Vagina (tissue), 2 donors: ENCODE measurements at places on chromosomes 6 and 20. TPM values are rescaled to one million over a fixed set of nuclear protein-coding genes. Genes with fewer than 3 reads are reported as not detected.

SLA2 gene
- total RNA-seq = 3.7 TPM

- no peak for DNase-seq
These were observed 34.3 kb downstream of the GJA10 start for GRCh38 chr6:89928604-89929003.

GRCh38 chr20:53828682-53829254, 235.1 kb upstream of the ZNF217 start:
- DNase-seq = no peak

DNA sequence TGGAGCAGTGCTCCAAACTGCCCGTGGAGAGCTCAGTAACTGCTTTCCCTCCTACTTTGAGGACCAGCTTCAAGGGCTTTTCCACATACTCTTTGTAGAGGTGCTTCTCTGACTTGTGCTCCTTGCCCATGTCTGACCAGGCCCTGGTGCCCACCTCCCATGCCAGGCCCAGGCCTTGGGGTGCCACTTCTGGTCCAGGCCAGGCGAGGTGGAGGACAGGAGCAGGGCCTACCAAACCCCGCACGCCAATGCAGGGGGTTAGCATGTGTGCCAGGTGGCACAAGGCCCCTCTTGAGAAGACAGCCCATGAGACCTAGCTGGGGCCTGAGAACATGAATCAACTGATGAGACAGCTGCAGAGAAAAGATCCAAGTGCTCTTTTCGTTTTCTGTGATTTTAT, 47.0 kb upstream of the PLN start:
- DNase-seq = no peak

DNA sequence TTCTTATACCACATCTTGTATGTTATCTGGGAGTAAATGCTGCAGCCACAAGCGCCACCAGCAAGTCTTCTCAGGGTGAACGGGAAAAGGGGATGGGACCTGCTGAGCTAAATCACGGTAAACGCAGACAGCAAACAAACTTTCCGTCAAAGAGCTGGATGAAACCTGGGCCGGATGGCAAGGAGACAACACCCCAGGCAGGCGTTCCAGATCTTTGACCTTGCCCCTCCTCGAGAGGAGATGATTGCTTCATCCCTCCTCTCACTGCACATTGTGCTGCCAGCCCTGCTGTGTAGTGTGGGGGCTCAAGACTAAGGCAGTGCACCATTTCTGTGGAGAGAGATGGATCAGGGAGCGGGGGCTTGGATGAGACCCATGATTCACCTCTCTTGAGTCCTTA, 9.8 kb downstream of the RAET1E start:
- no peak for DNase-seq

GRCh38 chr6:109705258-109705657, 14.2 kb downstream of the FIG4 start:
- no peak for DNase-seq

DNA sequence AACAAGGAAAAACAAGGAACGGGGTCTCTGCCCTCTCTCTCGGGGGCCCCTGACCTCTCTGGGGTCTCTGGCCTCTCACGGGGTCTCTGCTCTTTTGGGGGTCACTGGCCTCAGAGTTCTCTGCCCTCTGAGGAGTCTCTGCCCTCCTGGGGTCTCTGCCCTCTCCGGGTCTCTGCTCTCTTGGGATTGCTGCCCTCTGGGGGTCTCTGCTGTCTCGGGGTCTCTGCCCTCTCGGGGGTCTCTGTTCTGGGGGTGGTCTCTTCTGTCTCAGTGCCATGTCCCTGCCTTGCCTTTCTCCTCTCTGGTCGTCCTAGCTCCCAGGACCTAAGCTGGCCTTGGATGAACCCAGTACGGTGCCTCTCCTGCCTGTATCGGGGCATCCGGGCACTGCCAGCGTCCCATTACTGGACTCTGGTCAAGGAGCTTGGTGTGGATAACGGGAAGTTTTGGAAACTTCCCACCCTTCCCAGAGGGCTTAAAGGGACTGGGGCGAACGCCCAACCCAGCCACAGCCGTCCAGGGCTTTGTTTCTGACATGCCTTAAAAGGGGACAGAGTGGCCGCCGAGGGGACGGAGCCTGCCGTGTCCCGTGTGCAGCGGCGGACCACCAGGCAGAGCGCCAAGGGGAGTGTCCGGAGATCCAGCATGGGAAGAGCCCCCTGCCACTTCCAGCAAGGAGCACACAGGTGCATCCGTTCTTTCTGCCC, 24.7 kb upstream of the MRGBP start:
- DNase-seq = no peak

GRCh38 chr6:79028641-79029314, 49.3 kb downstream of the PHIP start:
- no peak for DNase-seq

CST1 gene
- total RNA-seq = not detected

DNA sequence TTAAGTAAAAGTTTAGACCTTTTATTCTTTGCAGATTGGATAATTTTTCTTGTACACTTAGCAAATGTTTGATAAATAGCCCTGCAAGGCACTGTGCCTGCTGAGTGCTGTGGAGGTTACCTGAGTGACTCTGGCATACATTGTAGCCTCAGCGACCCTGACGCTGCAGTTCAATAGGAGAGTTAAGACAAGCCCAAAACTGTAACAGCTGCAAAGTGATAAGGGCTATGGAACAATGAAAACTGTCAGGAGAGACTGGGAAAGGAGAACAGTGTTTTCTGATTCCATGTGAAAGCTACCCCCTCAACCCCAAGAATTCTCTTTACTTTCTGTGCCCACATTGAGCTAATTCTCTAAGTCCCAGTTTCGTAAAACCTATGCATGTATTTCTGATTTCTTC, 22.2 kb downstream of the HIVEP1 start:
- no peak for DNase-seq

- DNase-seq = no peak
These were observed 93.3 kb downstream of the PACRG start for GRCh38 chr6:162821102-162821501.

DNA sequence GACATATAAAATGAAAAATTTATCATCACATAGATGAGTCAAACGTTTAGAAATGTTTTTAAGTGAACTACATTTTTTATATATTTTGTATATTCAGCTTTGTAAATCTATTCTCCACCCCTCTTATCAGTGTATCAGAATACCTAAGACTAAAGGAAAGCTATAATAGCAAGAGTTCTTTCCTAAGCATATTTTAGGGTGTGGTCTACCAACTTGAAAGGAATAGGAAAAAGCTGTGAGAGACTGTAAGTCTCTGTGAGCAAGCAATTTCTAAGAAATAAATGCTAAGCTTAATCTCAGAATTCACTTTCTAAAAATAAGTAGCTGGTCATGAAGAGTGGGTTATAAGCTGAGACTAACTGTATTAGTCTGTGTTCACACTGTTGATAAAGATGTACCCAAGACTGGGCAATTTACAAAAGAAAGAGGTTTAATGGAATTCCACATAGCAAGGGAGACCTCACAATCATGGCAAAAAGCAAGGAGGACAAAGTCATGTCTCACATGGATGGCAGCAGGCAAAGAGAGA, 175.4 kb upstream of the PREP start:
- no peak for DNase-seq

IPCEF1 gene
- total RNA-seq = 2.0 TPM

DNA sequence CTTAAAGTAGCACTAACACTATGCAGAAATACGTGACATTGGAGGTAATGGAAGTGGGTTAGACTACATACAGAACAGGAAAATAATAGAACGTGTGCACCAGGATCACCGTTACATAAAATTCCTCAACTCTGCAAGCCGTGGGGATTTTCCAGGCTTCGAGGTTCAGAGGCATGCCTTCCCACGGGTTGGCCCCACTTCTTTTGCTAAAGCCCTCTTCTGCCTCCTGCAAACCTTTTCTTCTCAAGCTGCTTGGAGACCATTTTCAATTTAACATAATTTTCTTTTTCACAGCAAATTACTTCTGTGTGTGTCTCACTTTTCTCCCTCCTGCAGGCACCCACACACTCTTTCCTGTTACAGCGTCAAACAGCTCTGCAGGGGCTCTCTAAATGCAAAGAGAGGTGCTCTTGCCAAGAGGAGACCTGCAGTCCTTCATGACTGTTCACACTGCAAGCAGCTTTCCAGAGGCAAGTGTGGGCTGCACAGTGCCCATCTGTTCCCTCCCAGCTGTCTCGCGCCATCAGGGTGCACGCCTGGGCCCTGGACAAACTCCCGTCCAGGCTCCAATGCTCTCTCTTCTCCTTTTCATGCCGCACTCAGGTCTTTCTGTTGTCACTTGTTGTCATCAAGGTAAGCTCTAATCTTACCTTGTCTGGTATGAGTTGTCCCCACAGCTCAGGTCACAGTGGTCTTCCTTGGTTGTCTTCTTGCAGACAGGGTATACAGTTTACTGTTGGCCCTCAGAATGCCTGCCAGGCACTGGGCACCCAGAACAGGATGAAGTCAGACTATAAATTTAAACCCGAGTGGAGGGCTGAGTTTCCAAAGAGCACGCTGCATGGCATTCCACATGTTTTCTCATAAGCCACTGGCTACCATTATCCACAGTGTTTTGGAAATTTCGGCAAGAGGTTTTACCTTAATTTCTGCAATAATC, 164.8 kb upstream of the GGTLC1 start:
- DNase-seq = no peak

DNA sequence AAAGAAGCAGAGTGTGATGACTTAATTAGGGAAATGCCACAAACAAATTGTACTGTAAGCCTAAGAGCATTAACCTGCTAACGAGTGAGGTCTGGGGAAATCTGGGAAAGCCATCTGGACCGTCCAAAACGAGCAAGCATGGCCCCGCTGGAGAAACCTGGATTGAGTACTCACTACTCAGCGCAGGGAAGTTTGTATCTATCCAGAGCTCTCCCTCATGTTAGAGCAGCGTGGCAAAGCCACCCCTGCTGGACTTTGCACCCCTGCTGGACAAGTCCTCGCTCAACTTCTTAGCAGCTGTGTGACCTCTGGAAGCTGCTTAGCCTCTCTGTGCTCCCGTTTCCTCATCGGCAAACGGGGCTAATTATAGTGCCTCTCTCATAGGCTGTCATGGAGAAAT, 37.3 kb downstream of the PSMG4 start:
- DNase-seq = no peak

DNA sequence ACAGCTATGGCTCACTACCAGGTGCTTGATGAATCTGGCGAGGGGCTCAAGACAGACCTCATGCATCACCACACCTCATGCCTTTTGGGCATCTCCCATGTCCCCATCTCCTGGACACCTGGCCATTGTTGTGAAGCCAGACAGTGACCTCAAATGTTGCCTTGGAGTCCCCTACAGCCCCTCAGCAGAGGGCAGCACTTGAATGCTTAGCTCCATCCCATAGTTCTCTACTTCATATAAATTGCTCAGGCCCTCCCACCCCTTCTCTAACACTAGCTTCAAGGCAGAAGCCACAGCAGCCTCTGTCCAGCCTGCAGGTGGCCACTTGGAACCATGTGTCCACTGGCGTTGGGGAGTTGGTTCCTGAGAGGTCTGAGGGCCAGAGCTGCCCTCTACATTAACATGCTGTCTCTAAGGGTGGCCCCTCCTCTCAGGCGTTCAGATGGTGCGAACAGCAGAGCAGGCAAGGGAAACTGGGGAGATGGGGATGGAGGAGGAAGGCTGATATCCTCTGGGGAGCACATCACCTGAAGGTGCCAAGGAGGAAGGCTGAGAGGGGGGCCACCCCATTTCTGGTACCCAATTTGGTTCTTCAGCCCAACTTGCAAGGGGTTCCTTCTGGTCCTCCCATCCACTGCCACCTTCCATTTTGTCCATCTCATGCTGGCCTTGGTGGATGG, 31.3 kb downstream of the MOCS1 start:
- no peak for DNase-seq

DNA sequence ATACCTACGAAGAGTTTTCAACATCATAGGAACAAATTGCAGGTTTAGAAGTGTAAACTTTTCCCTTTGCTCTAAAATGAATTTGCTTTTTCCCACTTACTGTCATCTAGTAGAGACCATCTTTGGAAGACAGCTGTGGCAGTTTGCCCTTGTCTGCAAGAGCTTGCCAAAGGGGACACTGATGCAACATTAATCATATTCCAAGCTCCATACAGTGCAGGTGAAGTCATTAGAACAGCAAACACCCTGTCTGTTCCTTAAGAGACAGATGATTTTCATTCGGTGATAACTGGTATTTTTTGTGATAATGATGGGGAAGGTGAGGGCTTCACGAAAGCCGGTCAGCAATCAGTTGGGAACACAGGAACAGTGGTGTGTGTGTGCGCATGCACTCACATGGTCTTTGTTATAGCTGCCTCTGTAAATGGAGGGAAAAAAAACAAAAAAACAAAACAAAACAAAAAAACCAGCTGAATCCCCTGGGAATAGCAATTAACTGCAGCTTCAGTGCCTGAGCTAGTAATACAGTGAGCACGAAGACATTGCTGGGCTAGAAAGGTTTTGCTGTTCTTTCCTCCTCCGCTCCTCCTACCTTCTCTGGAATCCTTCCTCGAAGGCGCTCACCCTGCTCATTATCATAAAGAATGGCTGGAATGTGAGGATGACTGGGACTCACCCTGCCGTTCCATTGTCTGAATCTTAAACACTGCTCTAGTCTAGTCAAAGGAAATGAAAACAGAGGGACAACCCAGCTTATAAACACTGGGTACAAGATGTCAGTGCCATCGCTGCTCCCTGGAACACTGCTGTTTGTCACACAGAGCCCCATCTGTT, 35.2 kb upstream of the KIF13A start:
- DNase-seq = no peak

GRCh38 chr6:45681860-45682511, 304.3 kb upstream of the SUPT3H start:
- peak; percentile 64 for DNase-seq

- no peak for DNase-seq
These were observed 60.6 kb upstream of the MRPS10 start for GRCh38 chr6:42278131-42278853.

TRDN gene
- not detected for total RNA-seq

TCF21 gene
- 12.5 TPM for total RNA-seq

GRCh38 chr6:40700006-40700580, 112.9 kb upstream of the LRFN2 start:
- DNase-seq = no peak

DNA sequence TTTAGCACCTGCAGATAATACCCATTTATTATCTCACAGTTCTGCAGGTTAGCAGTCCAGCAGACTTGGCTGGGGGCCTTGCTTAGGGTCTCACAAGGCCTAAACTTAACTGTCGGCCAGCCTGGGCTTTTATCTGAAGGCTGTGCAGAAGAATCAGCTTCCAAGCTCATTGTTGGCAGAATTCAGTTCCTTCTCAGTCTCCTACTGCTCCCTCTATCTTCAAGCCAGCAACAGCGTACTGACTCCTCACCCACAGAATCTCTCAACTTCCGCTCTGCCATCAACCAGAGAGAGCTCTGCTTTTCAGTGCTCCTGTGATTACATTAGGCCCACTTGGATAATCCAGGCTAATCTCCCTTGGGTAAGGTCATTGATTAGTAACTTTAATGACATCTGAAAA, 30.2 kb upstream of the NHSL1 start:
- no peak for DNase-seq
